Natural killer cell (primary cell): ENCODE measurements at places on chromosomes 13 and 19.

DNA sequence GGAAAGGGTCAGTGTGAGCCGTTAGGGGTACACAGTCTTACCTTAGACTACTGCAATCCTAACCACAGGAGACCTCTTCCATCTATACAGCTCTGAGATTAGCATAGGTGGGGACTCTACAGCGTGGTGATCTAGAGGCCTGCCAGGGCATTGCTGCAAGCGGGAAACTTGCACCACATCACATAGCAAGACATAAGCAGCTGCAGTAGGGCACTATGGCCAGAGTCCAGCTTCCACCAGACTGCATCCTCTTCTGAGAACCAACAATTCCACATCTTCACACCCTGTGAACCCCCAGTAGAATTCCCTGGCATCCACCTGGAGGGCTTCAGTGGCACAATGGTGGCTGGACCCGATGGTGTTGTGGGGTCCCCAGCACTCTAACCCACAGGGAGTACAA is 1564.3 kb upstream of the PRR20A start:
- DNase-seq = no peak

- DNase-seq = no peak
Measured at GRCh38 chr13:32237681-32238080, 77.5 kb downstream of the ZAR1L start.

GRCh38 chr13:20192158-20192835 is 441 bp downstream of the GJB2 start:
- DNase-seq = peak; percentile 37

GRCh38 chr13:47100214-47100853 is 203.5 kb upstream of the HTR2A start:
- no peak for DNase-seq

- no peak for DNase-seq
Measured at GRCh38 chr19:9741476-9742171, 26.9 kb downstream of the ZNF846 start.

- no peak for DNase-seq
Measured at GRCh38 chr13:63463782-63464610, 2048.3 kb upstream of the PCDH20 start.

GRCh38 chr19:11506967-11507366 is 1.3 kb upstream of the ZNF653 start:
- DNase-seq = no peak

DNA sequence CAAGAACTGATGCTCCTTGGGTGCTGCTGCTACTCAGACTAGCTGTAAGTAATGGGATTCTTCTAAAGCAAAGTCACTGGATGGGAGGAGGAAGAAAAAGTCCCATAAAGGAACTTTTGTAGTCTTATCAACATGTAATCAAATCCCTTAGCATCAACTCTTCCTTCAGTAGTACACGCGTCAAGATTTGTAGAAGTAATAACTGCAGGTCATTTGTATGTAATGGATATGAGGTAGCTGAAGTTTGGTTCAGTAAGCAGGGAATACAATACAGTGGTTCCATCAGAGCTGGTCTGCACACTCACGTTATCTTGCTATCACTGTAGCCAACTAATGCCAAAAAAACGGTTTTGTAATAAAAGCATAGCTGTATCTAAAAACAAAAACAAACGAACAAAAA is 72.4 kb upstream of the ZDHHC20 start:
- no peak for DNase-seq

GRCh38 chr13:51262501-51263211 is 40.5 kb downstream of the FAM124A start:
- DNase-seq = no peak

DNA sequence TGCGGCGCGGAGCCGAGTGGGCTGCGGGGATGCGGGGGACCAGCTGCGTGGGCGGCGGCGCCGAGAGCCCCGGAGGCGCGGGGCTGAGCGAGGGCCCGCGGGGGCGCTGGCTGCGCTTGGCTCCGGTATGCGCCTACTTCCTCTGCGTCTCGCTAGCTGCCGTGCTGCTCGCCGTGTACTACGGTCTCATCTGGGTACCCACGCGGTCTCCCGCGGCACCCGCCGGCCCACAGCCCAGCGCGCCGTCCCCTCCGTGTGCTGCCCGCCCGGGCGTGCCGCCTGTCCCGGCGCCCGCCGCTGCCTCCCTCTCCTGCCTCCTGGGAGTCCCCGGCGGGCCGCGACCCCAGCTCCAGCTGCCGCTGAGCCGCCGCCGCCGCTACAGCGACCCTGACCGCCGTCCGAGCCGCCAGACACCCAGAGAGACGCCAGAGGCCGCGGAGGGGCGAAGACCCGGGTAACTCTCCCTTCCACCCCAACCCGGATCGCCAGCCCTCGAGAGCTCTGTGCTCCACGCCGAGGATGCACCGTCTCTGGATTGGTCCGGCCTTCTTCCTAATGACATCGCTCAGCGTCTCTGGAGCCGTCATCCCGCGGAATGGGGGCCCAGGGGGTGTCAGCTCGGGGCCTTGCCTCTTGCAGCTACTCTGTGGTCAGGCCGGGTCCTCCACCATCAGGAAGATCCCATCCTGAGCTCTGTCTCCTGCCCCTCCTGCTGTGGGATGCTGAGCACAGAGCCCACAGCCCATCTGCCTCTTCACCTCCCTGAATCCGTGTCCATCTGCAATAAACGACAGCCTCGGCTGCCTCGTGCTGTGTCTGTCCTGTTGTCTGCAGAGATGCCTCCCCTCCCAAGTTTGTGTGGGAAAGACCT is 441 bp downstream of the INAFM1 start:
- peak; percentile 40 for DNase-seq

DNA sequence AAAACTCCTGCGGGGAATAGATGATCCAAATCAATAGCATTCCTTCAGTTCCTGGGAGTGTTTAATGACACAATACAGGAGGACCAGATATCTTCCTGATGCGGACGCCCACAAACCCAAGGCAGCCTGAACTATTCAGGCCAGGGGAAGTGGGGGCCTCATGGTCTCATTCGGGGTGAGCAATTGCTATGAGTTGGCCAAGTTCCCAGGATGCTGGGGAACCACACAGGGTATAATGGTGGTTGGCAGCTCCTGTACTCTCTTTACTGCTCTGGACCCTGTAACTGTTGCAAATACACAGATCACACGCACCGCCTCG is 401.2 kb downstream of the IRS2 start:
- DNase-seq = no peak

GRCh38 chr19:13060233-13060963 is 42.3 kb downstream of the LYL1 start:
- no peak for DNase-seq

- DNase-seq = no peak
Measured at GRCh38 chr13:54263868-54264267, 1235.3 kb downstream of the OLFM4 start.

- peak; percentile 64 for DNase-seq
Measured at GRCh38 chr19:45790942-45791341, 1.7 kb downstream of the DMWD start.

- DNase-seq = no peak
Measured at GRCh38 chr19:21487969-21488368, 17.4 kb upstream of the ZNF429 start.

- no peak for DNase-seq
Measured at GRCh38 chr19:35781650-35782049, 6.3 kb downstream of the ARHGAP33 start.

DNA sequence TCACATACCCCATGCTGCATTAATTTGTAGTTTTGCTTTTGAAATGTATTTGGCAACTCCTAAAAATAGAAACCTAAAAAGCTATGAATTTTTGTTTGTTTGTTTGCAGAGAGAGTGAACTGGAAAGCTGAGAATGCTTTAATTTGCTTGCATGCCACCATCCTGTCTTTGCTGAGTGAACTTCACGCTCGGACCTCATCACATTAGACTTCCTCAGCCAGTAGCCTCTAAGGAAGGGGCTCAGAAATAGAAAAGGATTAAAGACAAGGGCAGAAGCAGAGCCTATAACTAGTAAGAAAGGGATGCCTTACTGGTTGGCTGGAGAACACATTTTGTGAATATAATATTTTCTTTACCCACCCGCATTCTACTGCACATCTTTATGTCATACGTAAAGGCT is 275.1 kb downstream of the DCLK1 start:
- no peak for DNase-seq

DNA sequence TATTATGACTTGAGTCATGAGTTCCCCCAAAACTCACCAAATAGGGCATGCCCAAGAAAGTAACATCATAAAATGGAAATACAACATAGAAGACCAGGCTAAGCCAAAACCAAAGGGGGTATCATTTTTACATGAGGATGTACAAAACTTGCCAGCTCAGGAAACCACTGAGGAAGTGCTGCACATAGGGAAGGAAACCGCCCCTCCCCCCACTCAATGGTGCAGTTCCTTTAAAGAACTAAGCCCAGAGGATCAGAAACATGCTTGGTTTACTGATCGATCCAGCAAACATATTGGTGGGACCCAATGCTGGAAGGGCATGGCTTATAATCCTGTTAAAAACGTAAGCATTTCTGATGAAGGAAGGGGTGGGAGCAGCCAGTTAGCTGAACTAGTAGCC is 4.2 kb upstream of the ZNF486 start:
- no peak for DNase-seq

DNA sequence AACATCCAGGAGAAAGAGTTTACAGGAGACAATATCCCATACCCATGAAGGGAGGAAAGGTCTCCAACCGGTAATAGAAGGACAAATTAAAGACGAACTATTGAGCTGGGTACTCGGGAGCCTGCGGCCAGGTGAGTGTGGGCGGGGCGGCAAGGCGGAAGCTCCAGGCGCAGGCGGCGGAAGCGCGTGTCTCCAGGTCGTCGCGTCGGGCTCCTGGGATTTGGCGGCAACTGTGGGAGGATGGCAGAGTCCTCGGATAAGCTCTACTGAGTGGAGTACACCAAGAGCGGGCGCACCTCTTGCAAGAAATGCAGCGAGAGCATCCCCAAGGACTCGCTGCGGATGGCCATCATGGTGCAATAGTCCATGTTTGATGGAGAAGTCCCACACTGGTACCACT is 21.6 kb upstream of the ANKRD10 start:
- DNase-seq = no peak

DNA sequence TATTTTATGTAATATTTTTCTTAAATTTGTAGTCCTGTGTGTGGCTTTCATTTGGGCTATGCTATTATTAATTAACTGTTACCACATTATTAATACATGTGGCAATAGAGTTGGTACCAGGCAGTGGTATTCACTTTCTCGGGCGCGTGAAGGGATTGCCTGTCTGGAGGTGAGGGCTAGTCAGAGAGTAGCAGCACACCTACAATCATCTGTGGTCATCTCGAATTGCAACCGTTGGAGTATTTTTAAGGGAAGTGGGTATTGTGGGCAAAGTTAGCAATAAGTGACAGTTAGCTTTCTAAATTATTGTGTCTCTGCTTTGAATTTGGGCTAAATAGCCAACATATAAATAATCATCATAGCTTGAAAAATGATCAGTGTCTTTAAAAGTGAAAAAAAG is 20.0 kb upstream of the GPR18 start:
- no peak for DNase-seq

- no peak for DNase-seq
Measured at GRCh38 chr13:48476686-48477085, 56.2 kb downstream of the RCBTB2 start.

DNA sequence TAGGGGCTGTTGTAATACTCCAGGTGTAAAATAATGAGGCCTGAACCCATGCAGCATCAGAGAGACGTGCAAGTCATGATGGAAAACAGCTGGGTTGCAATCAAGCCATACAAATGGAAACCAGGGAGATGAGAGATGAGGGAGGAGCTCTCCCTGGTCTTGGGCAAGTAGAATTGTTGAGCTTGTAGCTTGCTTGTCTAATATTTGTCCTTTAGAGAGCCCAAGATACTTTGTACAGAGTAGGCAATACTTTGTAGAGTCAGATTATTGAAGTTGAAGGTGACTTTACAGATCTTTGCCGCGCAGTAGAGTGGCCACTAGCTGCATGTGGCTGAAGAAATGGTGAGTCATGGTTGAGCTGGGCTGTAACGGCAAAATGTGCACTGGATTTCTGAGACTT is 8.3 kb downstream of the ATP8A2 start:
- no peak for DNase-seq
